GM04503 (cell line): ENCODE measurements at places on chromosomes 5 and 9.

- peak; percentile 93 for DNase-seq
Measured at GRCh38 chr9:14366076-14366475, 52.1 kb upstream of the NFIB start.

GRCh38 chr5:98940581-98940980 lies 11.8 kb upstream of the CHD1 start:
- no peak for DNase-seq

DNA sequence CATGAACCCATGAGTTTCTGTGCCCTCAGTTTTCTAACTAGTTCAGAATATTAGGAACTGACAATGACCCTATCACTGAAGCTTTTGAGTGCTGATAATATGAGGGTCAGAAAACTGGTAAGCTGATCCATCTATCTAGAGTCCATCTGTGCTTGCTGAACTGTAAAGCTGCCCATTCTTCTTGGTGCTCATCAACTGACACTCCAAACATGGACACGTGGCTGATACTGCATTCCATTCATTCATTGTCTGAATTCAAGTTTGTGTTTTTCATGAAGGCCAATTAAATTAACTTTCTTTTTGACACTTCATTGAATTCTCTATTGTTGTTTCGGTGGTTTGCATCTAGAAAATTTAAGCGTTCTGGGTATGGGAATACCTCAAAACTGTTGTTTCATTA lies 17.6 kb downstream of the NREP start:
- DNase-seq: no peak

GRCh38 chr5:159097784-159098602 lies 1.7 kb downstream of the EBF1 start:
- no peak for DNase-seq

GRCh38 chr5:33817301-33817700 lies 74.5 kb downstream of the ADAMTS12 start:
- DNase-seq: no peak

DNA sequence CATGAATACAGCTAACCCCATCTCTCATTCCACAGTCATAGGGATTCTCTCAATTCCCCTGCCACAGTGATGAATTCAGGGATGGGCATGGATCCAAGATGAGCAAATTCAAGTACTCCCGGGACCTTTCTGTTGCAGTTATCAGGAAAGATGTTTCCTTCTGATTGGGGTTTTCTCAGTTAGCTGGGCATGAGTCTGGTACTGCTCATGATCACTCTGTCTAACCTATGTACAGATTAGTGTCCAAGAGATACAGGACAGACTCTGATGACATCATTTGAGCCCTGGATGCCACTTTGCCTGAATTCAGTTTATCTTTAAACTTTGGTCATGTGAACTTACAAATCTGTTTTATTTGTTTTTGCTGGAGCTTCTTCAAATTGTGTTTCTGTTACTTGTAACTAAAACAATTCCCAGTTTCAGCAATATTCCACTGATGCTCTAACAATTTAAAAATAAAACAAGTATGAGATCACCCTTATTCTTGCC lies 257.7 kb upstream of the KLF9 start:
- no peak for DNase-seq

GRCh38 chr9:77454663-77455062 lies 193.5 kb downstream of the GNA14 start:
- no peak for DNase-seq

- no peak for DNase-seq
Measured at GRCh38 chr9:5949103-5949699, 58.5 kb downstream of the MLANA start.

DNA sequence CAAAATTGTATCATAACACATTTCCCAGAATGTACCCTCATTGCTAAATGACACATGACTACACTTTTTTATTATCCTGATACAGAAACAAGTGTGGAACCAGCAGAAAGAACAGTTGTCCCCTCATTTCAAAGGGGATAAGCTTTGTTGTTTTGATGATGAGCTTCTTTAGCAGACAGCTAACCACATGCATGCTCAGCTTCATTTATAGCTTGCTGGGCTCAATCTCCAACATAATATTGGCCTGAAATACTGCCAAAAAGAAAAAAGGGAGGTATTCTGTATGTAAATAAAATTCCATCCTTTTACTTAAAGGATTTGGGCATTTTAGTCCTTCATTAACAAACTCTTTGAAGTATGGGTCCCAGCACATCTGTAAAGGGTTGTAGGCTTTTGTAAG lies 120.4 kb downstream of the SPATA31D1 start:
- DNase-seq: no peak

DNA sequence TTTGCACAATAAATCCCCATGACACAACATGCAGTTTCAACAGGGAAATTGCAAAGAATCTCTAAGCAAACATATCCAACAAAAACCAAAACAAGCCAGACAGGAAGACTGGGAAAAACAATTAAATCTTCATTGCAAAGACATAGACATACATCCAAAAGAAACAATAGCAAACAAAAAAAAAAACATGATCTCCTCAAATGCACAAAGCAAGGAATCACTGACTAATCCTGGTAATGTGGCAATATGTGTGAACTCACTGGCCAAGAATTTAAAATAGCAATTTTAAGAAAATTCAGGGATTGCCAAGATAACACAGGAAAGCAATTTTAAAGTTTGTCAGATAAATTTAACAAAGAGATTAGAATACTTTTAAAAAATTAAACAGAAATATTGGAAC lies 520.1 kb upstream of the SMC2 start:
- no peak for DNase-seq

DNA sequence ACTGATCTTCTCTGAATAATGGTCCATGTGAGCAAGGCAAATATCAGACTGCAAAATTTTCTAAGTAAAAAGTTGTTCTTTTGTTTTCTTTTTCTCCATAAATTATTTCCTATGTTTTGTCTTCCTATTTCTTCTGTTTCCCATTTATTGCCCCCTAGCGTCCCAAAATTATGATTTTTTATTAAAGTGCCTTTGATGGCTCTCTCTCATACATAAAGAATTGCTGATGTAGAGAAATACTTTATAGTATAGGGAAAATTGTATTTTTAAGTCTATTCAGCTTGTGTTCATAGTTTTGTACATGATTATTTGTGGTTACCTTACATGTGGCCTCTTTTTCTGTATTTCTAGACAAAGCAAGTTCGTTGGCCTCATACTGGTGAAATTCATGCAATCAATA lies 1031.2 kb downstream of the EFNA5 start:
- DNase-seq: no peak

GRCh38 chr5:81023261-81023970 lies 63.3 kb downstream of the RASGRF2 start:
- DNase-seq: no peak

DNA sequence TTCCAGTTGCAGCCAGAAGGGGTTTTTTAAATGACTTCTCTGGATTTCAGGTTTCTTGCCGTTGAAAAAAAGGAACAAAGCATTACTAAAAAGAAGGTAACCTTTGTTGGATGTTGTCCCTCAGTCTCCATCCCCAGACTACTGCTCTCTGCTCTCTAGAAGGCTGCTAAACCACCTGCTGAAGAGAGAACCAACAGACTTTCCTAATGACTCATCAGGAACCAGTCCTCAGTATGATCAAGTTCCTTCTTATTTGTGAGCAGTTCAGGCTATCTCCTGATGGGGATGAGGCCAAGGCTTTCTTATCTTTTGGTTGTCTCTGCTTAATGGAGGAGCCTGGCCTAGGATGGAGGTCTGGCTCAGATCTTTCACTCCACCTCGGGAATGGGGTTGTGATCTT lies 4.1 kb downstream of the KIF4B start:
- no peak for DNase-seq

DNA sequence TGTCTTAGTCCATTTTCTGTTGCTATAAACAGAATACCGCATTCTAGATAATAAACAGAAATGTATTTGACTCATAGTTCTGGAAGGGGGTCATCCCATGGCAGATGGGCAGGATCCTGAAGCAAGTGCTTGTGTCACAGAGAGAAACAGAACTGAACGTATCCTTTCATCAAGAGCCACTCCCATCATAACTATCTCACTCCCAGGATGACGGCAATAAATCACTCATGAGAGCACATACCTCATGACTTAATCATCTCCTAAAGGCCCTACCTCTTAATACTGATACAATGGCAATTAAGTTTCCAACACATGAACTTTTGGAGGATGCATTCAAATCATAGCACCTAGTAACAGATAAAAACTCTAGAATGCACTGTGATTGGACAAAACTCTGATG lies 142.9 kb downstream of the CAMK4 start:
- no peak for DNase-seq

GRCh38 chr5:113493446-113493845 lies 5.2 kb upstream of the MCC start:
- no peak for DNase-seq

- no peak for DNase-seq
Measured at GRCh38 chr5:142955628-142956027, 185.5 kb downstream of the ARHGAP26 start.

DNA sequence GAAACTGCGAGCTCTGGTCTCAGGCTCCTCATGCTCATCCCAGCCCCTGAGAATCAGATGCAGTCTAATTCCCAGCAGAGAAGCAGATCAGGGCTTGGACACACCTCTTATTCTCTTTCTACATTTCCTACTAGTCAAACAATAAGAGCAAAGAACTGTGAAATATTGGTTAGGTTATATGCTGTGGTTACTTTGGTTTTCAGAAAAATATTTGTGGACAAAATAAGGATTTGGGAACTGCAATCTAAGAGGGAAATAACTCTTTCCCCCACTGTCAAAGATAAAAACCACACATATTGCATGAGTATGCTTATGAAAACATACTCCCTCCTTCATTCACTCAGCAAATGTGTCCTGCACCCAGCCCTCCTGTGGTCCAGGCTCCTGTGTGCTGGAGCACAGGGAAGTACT lies 164.5 kb upstream of the S1PR3 start:
- peak; percentile 83 for DNase-seq

- no peak for DNase-seq
Measured at GRCh38 chr9:106419829-106420228, 443.1 kb upstream of the ZNF462 start.

- DNase-seq: no peak
Measured at GRCh38 chr9:110101531-110102161, 106.3 kb downstream of the C9orf152 start.

DNA sequence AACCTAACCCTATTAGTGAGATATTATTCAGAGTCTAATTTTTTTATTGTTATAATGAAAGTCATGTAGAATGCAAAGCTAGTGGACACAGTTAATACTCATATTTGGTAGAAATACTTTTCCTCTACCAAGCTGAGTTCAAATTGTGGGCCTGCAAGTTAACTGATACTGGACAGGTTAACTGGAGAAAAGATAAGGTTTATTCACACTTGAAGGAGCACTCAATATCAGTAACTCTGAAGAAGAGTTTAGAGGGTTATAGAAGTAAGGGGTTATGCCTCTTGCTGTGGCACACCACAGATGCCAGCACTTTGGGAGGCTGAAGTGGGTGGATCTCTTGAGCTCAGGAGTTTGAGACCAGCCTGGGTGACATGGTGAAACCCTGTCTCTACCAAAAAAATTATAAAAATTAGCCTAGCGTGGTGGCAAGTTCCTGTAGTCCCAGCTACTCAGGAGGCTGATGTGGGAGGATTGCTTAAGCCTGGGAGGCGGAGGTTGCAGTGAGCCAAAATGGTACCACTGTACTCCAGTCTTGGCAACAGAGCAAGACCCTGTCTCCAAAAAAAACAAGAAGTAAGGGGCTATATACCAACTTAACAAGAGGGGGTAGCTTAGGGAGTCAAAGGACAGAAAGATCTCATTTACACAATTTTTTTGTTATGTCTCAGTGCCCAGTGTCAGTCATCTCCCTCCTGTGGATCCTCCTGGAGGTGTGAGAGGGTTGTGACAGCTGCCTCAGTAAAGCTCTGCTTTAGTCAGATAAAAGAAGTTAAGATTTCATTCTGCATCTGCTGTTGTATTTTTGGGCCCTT lies 121.2 kb upstream of the GRHPR start:
- DNase-seq: no peak

- DNase-seq: no peak
Measured at GRCh38 chr5:130324953-130325671, 420.8 kb downstream of the CHSY3 start.

DNA sequence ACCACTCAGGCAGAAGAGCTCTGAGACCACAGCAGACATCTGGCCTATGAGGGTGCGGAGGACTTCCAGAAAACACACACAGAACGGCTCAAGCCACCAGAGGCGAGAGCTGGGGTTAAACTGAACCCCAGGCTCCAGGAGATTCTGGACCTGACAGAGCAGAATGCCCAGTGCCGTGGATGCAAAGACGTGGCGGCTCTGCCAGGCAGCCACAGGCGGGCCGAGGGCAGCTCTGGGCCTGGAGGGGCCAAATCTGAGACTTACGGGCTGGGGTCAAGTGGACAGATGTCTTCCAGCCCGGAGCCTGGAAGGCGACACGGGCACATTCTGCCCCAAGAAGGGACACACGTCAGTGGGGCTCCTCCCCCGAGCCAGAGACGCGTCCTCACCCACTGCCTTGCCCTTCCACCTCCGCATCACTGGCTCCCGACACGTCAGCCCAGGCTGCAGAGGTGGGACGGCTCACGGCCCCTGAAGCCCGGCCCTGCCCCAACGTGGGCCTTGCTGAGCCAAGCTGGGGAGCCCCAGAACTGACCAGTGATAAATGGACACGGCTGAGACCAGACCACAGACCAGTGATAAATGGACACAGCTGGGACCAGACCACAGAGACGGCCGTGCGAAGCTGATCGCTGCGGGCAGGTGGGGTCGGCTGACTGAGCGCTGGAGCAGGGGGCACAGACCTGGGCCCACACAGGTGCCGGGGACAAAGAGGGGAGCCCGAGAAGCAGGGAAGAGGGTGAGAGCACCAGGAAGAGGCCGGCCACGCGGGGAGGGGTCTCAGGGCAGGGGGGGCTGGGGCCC lies 40.9 kb upstream of the NSMF start:
- no peak for DNase-seq

- DNase-seq: no peak
Measured at GRCh38 chr5:137754961-137755762, 999 bp upstream of the HNRNPA0 start.

DNA sequence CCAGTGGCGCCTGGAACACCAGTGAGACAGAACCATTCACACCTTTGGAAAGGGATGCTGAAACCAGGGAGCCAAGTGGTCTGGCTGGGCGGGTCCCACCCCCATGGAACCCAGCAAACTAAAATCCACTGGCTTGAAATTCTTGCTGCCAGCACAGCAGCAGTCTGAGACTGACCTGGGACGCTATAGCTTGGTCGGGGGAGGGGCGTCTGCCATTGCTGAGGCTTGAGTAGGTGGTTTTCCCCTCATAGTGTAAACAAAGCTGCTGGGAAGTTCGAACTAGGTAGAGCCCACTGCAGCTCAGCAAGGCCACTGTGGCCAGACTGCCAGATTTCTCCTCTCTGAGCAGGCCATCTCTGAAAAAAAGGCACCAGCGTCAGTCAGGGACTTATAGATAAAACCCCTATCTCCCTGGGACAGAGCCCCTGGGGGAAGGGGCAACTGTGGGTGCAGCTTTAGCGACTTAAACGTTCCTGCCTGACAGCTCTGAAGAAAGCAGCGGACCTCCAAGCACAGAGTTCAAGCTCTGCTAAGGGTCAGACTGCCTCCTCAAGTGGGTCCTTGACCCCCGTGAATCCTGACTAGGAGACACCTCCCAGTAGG lies 42.0 kb upstream of the FKTN start:
- no peak for DNase-seq
